ENCODE measurements at places on chromosomes 12 and 14.

DNA sequence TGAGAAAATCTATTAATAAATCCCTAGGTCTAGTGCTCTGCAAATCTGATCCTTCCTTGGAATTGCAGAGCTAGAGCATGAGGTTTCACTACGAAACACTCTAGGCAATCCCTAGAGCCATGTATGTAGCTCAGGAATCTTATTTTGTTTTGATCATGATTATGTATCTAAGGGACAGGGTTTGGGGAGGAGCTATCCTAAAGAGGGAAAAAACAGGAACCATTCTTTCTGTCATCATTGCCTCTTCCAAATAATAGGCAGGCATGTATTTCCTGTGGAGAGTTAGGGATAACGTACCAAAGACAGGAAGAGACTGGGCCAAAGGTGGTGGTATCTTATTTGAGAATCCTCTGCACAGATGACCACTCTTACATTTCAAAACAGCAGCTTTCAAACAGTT is 88.8 kb upstream of the GTF2A1 start:
- no peak for DNase-seq

- DNase-seq: no peak
Measured at GRCh38 chr14:63752449-63753169, 24.7 kb upstream of the SGPP1 start.

GRCh38 chr12:124544311-124544970 is 23.0 kb downstream of the NCOR2 start:
- DNase-seq: no peak

GRCh38 chr14:99268810-99269707 is 2.9 kb downstream of the BCL11B start:
- DNase-seq: no peak

GRCh38 chr12:78501825-78502224 is 362.7 kb upstream of the SYT1 start:
- DNase-seq: no peak

GRCh38 chr14:74526854-74527585 is 33.5 kb downstream of the ISCA2 start:
- no peak for DNase-seq

DNA sequence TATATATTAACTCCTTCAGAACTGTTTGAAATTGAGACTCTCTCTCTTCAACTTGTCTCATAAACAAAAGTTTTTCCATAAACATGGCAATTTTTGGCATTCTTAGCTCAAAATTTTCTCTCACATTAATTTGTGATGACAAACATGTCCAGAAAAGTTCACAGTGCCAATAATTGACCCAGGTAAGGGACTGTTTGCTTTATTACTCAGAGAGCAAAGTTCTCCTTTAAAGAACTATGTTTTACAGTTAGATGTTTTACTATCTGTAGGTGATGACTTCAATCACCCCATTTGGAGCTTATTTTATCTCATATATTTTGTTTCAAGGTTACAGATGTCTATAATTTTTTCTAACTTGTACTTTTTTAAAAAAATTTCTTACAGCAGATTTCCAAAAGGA is 855.6 kb downstream of the SLC16A7 start:
- DNase-seq: no peak

GRCh38 chr12:20187456-20187855 is 180.9 kb upstream of the PDE3A start:
- DNase-seq: no peak

- no peak for DNase-seq
Measured at GRCh38 chr14:85471744-85472143, 58.2 kb upstream of the FLRT2 start.

DNA sequence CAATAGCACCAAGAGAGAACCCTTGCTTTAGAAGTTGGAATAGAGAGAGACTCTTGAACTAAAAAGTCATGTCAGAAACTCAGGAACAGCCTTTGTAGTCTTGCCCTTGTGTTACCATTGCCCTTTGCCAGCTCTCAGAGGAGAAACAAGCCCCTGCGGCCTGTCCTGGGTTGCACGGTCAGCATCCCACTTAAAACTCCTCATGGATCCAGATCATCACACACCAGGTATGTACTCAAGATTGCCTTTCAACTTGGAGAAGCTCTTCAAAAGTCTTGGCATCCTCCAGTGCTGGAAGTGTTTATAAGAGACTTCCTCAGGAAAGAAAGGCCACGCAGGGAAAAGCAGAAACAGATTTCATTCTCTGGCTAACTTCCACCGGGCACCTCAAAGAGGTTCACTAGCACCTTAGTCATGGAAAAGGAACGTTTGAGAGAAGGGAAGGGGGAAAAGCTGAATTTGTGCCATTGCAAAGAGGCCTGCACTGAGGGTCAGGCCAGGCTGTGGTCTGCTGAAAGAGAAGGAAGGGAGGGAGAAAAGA is 594.2 kb downstream of the MED13L start:
- no peak for DNase-seq

DNA sequence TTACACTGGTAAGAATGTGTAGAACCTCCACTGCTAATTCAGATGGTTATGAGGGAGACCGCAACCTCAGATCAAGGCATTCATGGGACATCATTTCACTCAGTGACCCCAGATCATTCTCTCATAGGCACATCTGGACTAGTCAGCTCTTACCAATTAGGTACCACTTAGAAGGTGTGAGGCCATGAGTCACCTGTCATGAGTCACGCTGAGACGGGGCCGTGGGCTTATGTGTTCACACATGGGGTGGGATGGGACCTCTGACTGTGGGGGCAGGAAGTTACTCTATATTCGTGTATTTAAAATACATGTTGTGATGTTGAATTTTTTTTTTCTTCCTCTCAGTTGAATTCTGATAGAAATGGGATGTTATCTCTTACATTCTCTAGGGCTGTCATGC is 55.9 kb downstream of the CCDC92 start:
- DNase-seq: peak; percentile 63

DNA sequence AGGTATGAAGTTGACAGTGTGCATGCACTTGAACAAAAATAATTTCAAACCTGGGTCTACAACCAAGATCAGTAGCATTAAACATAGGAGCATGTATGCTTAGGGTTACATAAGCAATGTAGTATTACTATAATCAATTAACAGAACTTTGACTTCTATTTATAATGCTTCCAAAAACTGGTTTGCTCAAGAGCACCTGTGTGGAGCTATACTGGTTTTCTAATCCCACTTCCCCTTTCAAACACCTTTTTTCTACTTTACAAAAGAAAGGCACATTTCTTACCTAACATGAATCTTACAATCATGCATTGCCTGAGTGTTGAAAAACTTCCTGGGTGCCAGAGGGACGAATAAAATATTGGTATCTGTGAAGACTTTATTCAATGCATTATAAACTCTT is 72.7 kb downstream of the EFCAB11 start:
- DNase-seq: no peak

DNA sequence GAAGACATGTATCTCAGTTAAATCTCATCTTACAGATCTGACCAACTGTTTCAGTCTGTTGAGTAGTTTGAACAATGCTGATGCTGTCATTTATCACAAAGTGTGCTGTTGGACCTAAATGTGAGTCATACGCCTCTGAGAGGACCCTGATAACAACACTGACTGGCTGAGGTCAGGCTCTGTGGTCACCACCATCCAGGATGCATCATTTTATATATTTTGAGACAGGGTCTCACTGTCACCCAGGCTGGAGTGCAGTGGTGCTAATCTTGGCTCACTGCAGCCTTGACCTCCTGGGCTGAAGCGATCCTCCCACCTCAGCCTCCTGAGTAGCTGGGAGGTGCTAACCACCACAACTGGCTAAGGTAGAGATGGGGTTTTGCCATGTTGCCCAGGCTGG is 181.0 kb upstream of the RGS6 start:
- DNase-seq: no peak

GRCh38 chr14:55884819-55885218 is 233.4 kb upstream of the PELI2 start:
- DNase-seq: no peak

DNA sequence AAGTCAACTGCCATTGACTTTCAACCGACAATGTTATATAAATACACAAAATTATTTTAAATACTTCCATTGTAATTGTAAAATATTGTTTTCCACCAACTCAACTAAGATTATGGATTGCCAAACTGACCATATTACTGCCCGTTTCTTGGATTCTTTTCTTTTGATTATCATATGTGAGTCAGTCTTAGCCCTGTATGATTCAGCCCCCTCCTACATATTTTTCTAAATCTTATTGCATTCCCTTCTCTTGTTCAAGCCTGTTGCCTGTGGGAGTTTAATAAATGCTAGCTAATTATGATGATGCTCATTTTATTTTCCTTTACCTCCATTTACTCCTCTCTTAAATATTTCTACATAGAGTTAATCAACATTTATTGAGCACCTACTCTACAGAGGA is 6.8 kb downstream of the RASSF9 start:
- DNase-seq: no peak

DNA sequence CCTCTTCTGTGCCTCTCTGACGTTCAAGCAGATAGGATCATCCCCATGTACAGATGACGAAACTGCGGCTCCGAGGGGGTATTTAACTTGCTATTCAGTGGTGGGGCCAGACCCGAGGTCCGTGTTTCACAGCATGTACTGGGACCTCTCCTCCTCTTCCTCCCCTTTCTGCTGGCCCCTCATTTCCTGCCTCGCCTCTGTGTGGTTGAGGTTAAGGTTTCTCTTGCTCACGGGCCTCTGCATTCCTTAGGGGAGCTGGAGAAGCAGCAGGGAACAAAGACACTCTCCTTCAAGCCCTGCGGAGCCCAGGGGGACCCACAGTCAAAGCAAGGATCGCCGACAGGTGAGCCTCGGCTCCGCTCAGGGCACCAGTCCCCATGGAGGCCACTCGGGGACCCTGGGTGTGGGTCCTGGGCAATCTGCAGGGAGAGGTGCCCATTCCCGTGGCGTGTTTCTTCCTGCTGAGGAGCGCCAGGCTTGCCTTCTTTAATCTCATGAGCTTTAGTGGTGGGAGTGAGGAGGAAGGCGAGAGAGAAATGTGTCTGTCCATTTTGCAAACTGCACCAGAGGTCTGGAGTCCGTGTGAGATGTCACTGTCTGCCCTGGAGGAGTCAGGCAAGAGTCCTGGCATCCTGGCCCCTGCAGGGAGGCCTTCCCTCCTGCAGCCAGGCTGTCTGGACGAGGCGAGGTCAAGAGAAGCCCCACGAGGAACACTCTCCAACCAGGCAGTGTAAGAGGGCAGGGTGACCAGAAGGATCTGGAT is 45.0 kb downstream of the SLC6A12 start:
- no peak for DNase-seq

DNA sequence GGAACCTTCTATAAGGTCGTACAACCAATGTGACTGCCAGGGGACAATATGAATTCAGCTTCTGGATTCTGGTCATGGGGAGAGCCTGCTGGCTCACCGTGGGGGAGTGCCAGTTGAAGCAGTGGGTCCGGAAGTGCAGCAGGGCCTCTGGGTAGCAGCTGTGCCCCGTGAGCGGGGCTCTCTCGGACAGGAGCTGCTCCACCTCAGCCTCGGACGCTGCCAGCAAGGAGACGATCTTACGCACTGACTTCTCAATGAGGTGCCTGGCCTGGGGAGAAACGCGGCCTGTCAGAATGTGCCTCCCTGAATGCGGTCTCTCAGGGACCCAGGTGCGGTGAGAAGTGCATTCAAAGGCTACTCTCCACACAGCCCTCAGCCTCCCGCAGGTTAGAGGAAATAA is 42.0 kb downstream of the LGMN start:
- DNase-seq: no peak

- DNase-seq: no peak
Measured at GRCh38 chr12:108724890-108725151, 6.5 kb downstream of the CORO1C start.

GRCh38 chr14:25044106-25044698 is 5.7 kb downstream of the STXBP6 start:
- no peak for DNase-seq

DNA sequence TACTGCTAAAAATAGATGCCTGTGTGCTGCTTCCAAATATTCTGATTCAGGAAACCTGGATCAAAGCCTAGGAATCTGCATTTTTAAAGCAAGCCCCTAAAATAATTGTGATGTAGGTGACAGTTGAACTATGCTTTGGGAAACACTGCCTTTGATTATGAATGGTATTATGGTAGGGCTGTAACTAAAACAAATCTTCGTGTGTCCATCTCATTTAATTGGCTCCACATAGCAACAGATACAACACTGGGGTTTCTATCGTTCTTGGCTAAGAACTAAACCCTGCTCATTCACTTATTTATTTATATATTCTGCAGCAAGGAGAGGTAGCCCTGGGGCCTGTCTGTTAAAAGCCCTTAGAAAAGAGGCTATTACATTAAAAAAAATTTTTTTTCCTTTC is 23.0 kb upstream of the ITGA5 start:
- no peak for DNase-seq

DNA sequence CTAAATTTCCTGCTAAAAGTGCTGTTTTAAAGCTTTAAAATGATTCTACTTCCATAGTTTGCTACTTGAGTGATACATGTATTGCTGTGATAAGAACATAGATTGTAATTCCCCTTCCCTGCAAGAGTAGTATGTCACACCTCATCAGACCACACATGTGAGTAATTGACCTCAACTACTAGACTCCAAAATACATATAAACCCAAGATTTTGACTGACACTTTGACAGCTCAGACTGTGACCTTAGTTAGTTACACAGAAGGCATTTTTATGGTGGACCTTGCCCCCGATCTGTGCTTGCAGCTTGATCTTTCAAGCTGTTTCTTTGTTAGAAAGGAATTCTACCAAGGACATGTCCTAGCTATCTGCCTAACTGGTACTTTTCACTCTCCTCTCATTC is 18.6 kb downstream of the APOBEC1 start:
- no peak for DNase-seq

- peak; percentile 83 for DNase-seq
Measured at GRCh38 chr14:75566321-75566720, 12.1 kb upstream of the FLVCR2 start.

DNA sequence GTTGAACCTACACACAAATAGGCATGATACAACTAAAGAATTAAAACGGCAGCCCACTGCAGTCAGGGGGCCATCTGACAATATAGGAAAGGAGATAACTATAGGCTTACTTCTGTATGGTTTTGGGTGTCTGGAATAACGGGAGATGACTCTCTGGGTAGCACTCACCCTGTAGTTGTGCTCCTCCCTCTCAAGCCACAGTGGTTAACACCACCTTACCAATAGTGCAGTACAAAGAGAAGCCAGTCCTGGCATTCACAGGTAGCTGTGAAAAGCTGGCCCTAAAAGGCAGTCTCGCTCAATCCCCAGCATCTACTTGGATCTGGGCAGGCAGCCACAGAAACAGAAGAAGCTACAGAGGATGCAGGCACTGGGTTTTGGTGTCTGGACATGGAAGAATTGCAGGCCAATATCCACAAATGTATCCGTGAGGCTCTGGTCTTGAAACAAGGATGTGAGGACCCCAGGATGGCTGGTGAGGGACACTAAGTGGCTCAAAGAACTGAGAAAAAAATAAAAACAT is 93.0 kb downstream of the DPF3 start:
- no peak for DNase-seq

- DNase-seq: no peak
Measured at GRCh38 chr14:85250414-85251189, 279.3 kb upstream of the FLRT2 start.

DNA sequence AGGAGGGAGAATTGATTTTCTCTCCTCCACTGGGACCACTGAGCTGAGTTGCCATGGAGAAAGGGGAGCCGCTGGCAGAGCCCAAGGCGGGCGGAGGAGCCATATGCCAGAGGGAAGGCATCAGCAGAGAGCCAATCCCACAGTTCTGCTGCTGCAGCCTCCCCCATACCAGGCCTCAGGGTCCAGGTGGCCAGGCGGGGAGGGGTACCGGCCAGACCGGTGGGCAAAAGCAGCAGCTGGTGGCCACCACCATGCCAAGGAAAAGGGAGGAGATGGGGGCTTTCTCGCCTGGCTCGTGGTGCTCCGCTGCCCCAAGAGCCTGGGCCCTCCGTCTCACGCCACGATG is 72.8 kb downstream of the PITPNM2 start:
- no peak for DNase-seq

All from stimulated activated CD4-positive, alpha-beta T cell treated with anti-CD3 and anti-CD28 coated beads, Interleukin-2, amount 100 ng/mL, for 4 hours (primary cell).